ENCODE measurements at places on chromosomes 16 and 17. TPM values are rescaled to one million over a fixed set of nuclear protein-coding genes. Genes with fewer than 3 reads are reported as not detected.

GRCh38 chr17:8060274-8060673 lies 21.4 kb downstream of the ALOX15B start:
- H3K27me3 ChIP-seq, result peaks cover 62% of the 10 kb centered on the region
- peak; percentile 25 for DNase-seq
- H3K4me1 ChIP-seq, result peaks cover 9% of the 10 kb centered on the region
- H3K36me3 ChIP-seq, result no peaks in the 10 kb centered on the region

DNA sequence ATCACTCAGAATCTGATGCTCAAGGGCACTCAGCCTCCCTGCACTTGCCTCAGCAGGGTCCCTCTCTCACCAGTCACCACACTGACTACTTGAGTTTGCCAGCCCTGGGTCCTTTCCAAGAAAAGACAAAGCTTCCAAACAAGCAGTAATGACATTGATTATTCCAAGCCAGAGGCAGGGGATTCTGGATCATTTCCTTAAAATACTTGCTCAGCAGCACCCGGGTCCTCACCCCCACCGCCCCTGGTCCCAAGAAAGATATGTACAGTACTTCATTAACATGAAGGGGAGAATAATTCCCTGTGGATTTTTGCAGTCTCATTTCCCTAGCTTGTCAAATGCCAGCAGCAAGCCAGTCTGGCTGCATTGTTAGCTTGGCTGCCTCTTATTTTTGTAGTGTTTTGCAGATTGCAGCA lies 83.2 kb upstream of the GNAO1 start:
- no peaks in the 10 kb centered on the region for H3K27me3 ChIP-seq
- H3K4me3 ChIP-seq, result no peak overlapping the region
- H3K36me3 ChIP-seq, result no peaks in the 10 kb centered on the region
- H3K4me1 ChIP-seq, result no peaks in the 10 kb centered on the region
- no peak overlapping the region for H3K27ac ChIP-seq

DNA sequence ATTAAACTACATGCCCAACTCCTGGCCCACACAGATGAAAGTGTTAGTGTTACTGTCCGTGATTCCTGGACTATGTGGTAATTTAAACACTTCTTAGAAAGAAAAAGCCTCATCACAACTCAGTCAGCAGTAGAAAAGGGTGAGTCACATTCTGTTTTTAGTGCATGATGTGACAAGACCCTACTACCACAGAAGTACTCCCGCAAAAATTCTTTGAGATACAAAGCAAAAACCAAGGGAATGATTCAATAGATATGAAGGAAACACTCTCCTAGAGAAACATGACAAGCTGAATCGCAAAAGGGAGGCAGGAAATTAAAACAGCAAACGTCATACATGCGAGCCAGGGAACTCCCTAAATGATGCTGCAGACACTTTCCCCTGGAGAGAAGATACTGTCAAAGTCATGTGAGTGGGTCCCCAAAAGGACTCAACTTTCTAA lies 14.4 kb downstream of the SNN start:
- H3K4me3 ChIP-seq, result no peak overlapping the region
- no peaks in the 10 kb centered on the region for H3K27me3 ChIP-seq
- H3K36me3 ChIP-seq, result peaks cover 19% of the 10 kb centered on the region

DNA sequence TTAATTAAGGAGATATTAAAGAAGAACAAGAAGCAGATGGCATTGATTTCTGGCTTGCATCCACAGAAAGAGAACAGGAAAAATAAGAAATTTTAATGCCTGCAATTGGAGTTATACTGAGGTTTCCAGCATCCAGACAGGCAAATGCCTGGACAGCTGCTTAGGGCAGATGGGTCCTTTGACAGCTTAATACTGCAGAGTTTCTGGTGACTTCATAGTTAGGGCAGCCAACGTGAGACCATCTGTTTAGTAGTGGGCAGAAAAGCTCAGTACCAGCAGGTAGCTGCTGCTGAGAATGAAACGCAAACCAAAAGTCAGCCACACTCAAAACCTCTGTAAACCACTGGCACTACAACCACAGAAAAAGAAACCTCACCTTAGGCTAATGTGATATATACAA lies 109.8 kb downstream of the CDK5R1 start:
- no peaks in the 10 kb centered on the region for H3K27me3 ChIP-seq
- H3K36me3 ChIP-seq, result no peaks in the 10 kb centered on the region
- H3K4me3 ChIP-seq, result no peak overlapping the region
- no peak for DNase-seq
- no peaks in the 10 kb centered on the region for H3K4me1 ChIP-seq

GRCh38 chr16:21608639-21609328 lies 9.4 kb downstream of the METTL9 start:
- no peak overlapping the region for H3K4me3 ChIP-seq
- H3K4me1 ChIP-seq, result peaks cover 3% of the 10 kb centered on the region
- no peaks in the 10 kb centered on the region for H3K27me3 ChIP-seq

DNA sequence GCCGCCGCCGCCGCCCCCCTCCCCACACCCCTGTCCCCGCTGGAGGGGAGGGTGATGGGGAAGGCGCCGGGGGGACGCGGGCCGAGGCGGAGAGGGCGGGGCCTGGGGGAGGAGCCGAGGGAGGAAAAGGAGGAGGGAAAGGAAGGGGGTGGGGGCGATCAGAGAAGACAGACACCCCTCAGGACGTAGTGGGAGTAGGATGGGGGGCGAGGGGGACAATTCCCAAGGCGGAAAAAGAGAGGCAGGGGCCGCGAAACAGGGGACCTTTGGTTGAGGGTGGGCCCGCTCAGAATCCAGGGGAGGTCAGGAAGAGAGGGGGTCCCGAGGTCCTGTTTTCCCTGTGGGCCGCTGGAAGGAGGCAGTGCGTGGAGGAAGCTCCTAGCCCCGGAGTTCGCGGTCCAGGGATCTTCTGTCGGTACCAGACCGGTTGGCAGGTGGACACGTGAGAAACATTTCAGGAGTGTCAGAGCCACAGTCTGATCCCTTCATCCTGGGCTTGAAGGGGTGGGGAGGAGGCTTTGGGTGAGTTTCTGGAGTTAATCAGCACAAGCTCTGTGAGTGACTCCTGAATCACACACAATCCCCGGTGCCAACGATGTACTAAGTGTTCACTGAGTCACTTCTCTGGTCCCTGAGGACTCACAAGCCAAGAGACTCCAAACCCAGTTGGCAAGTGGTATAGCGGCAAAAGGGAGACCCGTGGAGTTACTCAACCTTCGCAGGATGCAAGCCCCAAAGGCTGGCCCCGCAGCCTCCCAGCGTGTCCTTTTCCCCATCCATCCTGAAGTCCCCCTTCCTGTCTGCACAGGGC lies at the start of gene XYLT1:
Gene XYLT1, minus strand, starts transcription at position 53 of the 811 bp plus-strand sequence. CDS start 164 bp downstream, outside the sequence.
- peak; percentile 95 for DNase-seq
- H3K4me1 ChIP-seq, result peaks cover 26% of the 10 kb centered on the region

DNA sequence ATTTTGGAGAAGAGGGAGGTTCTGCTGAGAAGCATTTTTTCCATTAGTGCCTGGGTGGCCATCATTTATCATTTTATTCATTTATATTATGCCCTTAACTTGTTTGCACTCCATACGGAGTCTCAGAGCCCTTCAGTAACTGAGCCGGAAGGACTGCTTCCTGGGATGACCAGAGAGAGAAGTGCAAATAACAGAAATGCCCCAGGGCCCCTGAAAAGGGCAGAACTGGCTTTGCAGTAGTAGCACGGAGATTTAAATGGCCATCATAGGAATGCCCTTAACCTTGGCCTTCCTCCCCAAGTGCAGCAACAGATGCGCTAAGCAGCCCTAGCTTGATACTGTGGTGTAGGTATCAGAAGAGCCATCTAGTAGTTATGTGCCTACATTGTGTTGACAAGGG lies 58.5 kb downstream of the NUP93 start:
- no peaks in the 10 kb centered on the region for H3K36me3 ChIP-seq
- no peaks in the 10 kb centered on the region for H3K4me1 ChIP-seq

- DNase-seq, result no peak
- H3K4me3 ChIP-seq, result no peak overlapping the region
- H3K36me3 ChIP-seq, result no peaks in the 10 kb centered on the region
- no peak overlapping the region for H3K27ac ChIP-seq
- H3K27me3 ChIP-seq, result no peaks in the 10 kb centered on the region
These were observed 2.3 kb downstream of the GALK1 start for GRCh38 chr17:75762513-75763268.

DNA sequence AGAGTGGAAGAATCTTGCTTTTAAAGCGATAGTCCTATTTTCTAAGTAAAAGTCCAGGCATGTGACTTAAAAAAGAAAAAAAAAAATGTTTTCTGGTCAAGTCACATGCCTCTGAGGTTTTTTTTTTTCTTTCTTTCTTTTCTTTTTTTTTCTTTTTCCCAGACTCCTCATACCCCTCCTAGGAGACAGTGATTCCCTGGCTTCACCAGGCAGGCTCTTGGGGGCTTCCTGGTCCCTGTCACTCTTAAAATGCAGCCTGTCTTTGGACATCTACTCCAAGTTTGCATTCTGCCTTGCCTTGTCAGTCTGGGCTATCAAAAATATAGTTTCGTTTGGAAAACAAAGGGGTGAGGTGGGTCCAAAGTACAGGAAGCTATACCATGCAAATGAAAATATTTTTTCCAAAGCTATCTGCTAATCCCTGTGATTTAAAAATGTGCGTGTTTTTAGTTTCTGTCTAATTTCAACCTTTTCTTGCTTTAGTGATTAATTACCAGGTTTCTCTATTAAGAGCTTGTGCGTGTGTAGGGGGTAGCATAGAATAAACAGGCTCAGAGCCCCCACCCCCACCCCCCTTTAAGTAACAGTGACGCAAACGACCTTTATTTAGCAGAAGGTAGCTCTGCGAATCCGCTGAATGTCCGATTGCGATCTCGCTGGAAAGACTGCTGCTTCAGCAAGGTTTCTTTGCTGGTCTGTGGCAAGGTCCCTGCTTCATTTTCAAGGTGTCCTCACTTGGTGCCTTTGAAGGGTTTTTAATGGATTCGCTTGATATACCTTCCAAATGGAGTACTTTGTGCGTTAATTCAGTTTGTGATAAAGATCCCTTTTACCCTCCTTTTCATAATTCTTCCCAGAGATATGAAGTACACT lies 510.2 kb downstream of the WWOX start:
- DNase-seq, result no peak
- no peak overlapping the region for H3K4me3 ChIP-seq
- H3K4me1 ChIP-seq, result no peaks in the 10 kb centered on the region

- peak; percentile 61 for DNase-seq
- H3K27ac ChIP-seq, result no peak overlapping the region
- H3K4me1 ChIP-seq, result no peaks in the 10 kb centered on the region
- H3K27me3 ChIP-seq, result no peaks in the 10 kb centered on the region
- no peak overlapping the region for H3K4me3 ChIP-seq
These were observed 17.6 kb downstream of the LPCAT2 start for GRCh38 chr16:55526441-55526840.

DNA sequence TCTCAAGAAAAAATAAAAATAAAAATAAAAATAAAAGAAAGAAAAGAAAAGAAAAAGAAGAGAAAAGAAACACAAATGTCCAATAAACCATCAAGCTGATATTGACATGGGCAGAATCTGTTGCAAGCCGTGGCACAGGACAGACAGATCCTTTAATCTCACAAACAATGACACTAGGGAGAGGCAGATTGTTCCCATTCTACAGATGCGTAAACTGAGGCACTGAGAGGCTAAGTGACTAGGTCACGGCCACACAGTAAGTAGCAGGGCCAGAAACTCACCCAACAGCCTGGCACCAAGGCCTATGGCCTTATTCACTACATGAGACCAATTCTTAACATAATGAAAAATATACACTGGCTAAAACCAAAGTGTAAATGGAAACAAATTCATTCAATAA lies 28.3 kb upstream of the ZFP90 start:
- H3K4me3 ChIP-seq, result no peak overlapping the region
- H3K36me3 ChIP-seq, result no peaks in the 10 kb centered on the region
- peaks cover 4% of the 10 kb centered on the region for H3K4me1 ChIP-seq
- no peak for DNase-seq
- H3K27me3 ChIP-seq, result no peaks in the 10 kb centered on the region

- H3K36me3 ChIP-seq, result no peaks in the 10 kb centered on the region
- peak overlapping the region; percentile 64 for H3K4me3 ChIP-seq
- peak overlapping the region; percentile 58 for H3K27ac ChIP-seq
- peaks cover 16% of the 10 kb centered on the region for H3K4me1 ChIP-seq
- no peak for DNase-seq
- no peaks in the 10 kb centered on the region for H3K27me3 ChIP-seq
These were observed 13.7 kb downstream of the SYCE1L start for GRCh38 chr16:77212741-77213541.

- peak overlapping the region; percentile 92 for H3K27ac ChIP-seq
- H3K4me1 ChIP-seq, result peaks cover 34% of the 10 kb centered on the region
- no peaks in the 10 kb centered on the region for H3K27me3 ChIP-seq
- H3K4me3 ChIP-seq, result peak overlapping the region; percentile 31
These were observed 25.8 kb upstream of the CLEC18A start for GRCh38 chr16:69925311-69925710.

GRCh38 chr17:37079735-37080134 lies 131.0 kb downstream of the AATF start:
- no peaks in the 10 kb centered on the region for H3K27me3 ChIP-seq
- H3K36me3 ChIP-seq, result no peaks in the 10 kb centered on the region
- H3K4me3 ChIP-seq, result no peak overlapping the region
- H3K4me1 ChIP-seq, result no peaks in the 10 kb centered on the region
- no peak overlapping the region for H3K27ac ChIP-seq

DNA sequence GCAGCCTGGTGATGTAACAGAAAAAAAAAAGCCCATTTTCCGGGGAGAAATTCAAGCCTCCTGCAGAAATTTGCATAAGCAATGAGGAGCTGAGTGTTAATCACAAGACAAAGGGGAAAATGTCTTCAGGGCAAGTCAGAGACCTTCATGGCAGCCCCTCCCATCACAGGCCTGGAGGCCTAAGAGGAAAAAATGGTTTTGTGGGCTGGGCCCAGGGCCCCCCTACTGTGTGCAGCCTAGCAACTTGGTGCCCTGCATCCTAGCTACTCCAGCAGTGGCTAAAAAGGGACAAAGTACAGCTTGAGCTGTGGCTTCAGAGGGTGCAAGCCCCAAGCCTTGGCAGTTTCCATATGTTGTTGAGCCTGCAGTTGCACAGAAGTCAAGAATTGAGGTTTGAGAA lies 49.7 kb downstream of the AHSP start:
- no peak for DNase-seq
- H3K36me3 ChIP-seq, result no peaks in the 10 kb centered on the region
- H3K4me1 ChIP-seq, result no peaks in the 10 kb centered on the region
- no peak overlapping the region for H3K27ac ChIP-seq

DNA sequence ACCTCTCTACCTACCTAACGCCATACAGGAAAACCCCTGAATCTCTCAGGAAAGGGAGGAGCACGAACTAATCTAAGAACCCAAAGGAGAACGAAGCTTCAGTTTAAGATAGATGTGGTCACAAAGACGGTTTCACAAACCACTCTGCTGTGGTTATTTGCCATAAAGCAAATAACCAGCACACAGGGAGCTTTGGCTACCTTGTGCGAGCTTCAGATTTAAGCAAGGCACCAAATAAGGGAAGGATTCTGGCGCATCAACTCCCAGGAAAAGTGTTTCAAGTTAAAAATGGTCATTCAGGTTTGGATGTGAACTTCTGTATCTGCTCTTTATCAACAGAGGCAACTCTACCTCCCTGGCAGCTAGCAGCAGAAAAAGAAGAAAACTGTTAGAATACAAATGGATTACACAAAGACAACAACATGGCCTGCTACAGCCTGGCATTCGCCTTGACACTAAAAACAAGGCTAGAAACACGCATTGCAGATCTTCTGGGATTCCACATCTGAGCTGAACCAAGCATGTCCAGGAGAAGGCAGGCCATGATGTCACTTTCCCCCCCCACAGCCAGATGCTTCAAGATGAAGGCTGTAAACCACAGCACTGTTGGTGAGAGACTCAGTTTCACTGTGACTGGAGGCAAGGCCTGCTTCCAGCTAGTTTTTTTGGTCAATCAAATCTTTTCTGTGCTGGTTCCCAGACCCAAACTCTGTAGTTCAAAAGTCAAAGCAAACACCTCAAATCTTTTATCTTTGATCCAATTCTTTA lies 43.6 kb downstream of the SMG6 start:
- H3K36me3 ChIP-seq, result no peaks in the 10 kb centered on the region
- peak overlapping the region; percentile 4 for H3K27ac ChIP-seq
- no peak overlapping the region for H3K4me3 ChIP-seq
- H3K4me1 ChIP-seq, result peaks cover 28% of the 10 kb centered on the region

The TOM1L1 gene
- total RNA-seq, result 27.1 TPM

The DERL2 gene
- 90.1 TPM for total RNA-seq

The WFIKKN2 gene
- total RNA-seq, result not detected

The PTGES3L gene
- 5.8 TPM for total RNA-seq

The NBR1 gene
- total RNA-seq, result 53.6 TPM

The PLA2G10 gene
- total RNA-seq, result not detected

The SOST gene
- total RNA-seq, result not detected

Data from astrocyte (in vitro differentiated cells and primary cell).